ENCODE measurements at places on chromosomes 1 and 21.

DNA sequence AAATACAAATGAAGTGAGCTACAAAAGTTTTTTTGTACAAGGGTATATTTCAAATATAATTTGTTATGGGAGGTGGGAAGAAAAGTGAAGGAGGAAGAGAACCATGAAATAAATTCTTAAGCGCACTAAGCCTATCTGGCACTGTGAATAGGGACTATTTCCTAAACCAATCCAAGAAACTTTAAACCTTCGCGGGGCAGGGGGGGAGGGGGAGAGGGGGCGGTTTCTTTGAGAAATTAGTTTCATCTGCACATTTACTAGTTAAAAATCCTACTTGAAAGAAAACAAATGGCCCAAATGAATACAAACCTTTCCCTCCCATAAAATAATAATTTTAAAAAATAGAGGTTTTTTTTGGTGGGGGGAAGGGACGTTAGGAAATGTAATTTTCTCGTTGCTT is 364 bp downstream of the GOLPH3L start:
- H3K4me1 ChIP-seq: peaks cover 16% of the 10 kb centered on the region
- H3K27me3 ChIP-seq: no peaks in the 10 kb centered on the region
- H3K4me3 ChIP-seq: peak overlapping the region; percentile 90

- no peak for DNase-seq
- no peaks in the 10 kb centered on the region for H3K36me3 ChIP-seq
- no peak overlapping the region for H3K4me3 ChIP-seq
- no peaks in the 10 kb centered on the region for H3K27me3 ChIP-seq
- peaks cover 17% of the 10 kb centered on the region for H3K4me1 ChIP-seq
These were observed 12.0 kb downstream of the FHAD1 start for GRCh38 chr1:15258833-15259621.

GRCh38 chr1:59016390-59016789 is 232.5 kb upstream of the JUN start:
- H3K36me3 ChIP-seq: no peaks in the 10 kb centered on the region
- no peak for DNase-seq
- H3K27me3 ChIP-seq: no peaks in the 10 kb centered on the region

DNA sequence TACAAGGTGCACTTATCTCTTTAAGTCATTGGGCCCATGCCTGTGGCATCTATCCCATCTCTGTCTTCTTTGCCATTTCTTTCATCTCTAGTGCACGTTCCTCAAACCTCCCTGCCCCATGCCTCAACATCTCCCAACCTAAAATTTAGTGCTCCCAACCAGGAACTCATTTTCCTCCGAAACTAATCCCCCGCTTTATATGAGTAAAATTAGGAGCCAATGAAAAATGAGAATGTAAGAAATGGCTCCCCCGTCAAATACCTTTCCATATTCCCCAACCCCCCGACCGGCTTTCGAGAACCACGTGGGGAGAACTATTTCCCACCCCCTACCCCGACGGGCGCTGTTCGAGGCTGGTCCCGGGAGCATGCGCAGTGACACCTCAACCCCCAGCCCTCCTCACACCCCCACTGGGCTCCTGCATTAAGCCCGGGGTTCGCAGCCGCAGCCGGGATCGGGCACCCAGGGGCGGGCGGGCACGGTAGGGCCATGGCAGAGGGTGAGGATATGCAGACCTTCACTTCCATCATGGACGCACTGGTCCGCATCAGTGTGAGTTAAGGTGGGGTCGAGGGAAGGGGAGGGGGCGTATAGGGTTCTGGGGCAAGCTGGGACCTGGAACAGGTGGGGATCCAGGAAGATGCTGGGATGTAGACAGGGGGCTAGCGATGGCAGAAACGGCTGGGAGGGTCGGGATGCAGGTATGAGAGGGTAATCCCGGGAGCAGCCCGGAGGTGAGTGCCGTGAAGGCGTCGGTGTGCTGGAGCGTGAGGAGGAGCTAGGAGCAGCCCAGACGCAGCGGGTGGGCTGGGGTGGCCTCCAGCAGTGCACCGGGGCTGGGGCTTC is at the start of gene TRIM46:
TSS of gene TRIM46 (plus strand) at position 372 of the 846 bp plus-strand sequence. CDS start at position 490, 118 bp downstream.
- DNase-seq: peak; percentile 61
- H3K27me3 ChIP-seq: no peaks in the 10 kb centered on the region
- H3K27ac ChIP-seq: peak within 1 kb of the TSS; percentile 84
- peaks cover 10% of the 10 kb centered on the region for H3K36me3 ChIP-seq
- peaks cover 38% of the 10 kb centered on the region for H3K4me1 ChIP-seq

DNA sequence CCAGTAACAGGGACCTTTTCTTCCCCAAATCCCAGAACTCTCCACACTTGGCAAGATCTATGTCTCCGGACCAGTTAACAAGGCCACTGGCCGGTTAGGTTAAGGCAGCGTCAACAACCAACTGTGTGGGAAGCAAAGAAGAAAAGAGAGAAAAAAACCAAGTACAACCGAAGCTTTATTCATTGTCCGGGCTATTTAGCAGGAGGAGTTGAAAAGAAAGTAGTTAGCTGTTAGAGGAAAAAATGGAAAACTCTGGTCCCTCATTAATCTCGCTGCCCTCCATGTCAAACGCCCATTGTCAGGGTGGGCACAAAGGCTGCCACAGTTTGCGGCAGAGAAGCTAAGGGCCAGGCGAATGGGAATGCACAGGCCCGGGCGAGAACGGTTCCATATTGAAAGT is 49.3 kb upstream of the GRIK3 start:
- no peaks in the 10 kb centered on the region for H3K36me3 ChIP-seq
- no peak for DNase-seq
- no peak overlapping the region for H3K27ac ChIP-seq
- no peaks in the 10 kb centered on the region for H3K4me1 ChIP-seq

GRCh38 chr1:55378582-55378981 is 163.4 kb upstream of the USP24 start:
- no peaks in the 10 kb centered on the region for H3K36me3 ChIP-seq
- no peak overlapping the region for H3K27ac ChIP-seq
- no peak overlapping the region for H3K4me3 ChIP-seq
- peak; percentile 37 for DNase-seq
- H3K4me1 ChIP-seq: no peaks in the 10 kb centered on the region
- H3K27me3 ChIP-seq: no peaks in the 10 kb centered on the region

DNA sequence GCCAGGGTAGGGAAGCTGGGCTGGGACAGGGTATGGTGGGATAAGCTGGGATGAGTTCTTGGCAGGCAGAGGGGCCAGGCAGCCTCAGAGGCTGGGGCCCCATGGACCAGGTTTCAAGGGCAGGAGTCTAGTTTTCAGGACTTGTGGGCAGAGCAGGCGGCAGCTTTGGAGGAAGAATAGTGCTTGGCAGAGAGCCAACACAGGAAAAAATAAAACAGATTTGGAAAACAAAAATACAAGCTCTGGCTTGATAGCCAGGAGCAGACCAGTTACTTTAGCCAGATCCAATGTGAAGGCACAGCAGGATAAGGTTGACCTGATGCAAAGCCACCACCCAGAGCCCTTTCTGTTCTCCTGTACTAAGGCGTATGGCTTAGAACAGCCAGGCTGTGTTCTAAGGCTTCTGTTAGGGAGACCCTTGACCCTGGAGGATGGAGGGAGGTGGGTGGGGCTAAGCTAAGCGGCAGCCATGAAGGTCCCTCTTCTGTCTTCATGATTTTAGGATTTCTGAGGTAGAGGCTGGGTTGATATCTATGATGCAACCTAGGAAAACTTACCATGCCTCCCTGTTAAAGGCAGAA is 5.5 kb downstream of the TRAF5 start:
- no peak overlapping the region for H3K4me3 ChIP-seq
- peak overlapping the region; percentile 32 for H3K27ac ChIP-seq

DNA sequence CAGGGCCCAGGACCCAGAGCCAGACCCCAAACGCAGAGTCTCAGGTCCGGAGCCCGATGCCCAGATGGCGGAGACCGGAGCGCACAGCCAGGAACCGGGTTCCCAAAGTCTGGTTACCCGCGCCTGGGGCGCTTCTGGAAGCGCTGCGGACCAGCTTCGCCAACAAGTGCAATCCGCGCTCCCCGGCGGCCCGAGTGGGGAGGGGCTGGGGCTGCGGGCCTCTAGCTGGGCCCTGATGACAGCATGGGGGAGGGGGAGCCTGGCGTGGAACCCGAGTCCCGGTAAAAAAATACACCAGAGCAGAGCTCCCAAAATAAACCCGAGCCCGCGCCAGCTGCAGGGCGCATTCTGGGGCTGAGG is 494 bp downstream of the NT5C1A start:
- H3K27ac ChIP-seq: no peak overlapping the region
- DNase-seq: peak; percentile 23
- peaks cover 54% of the 10 kb centered on the region for H3K27me3 ChIP-seq
- no peaks in the 10 kb centered on the region for H3K36me3 ChIP-seq
- H3K4me3 ChIP-seq: peak overlapping the region; percentile 40

- H3K4me3 ChIP-seq: no peak overlapping the region
- H3K27me3 ChIP-seq: no peaks in the 10 kb centered on the region
- H3K36me3 ChIP-seq: peaks cover 27% of the 10 kb centered on the region
- H3K4me1 ChIP-seq: peaks cover 3% of the 10 kb centered on the region
- H3K27ac ChIP-seq: no peak overlapping the region
- DNase-seq: no peak
These were observed 56.8 kb downstream of the MTR start for GRCh38 chr1:236851871-236852270.

GRCh38 chr1:151553659-151554058 is 13.6 kb downstream of the TUFT1 start:
- no peak for DNase-seq
- H3K36me3 ChIP-seq: no peaks in the 10 kb centered on the region
- H3K27ac ChIP-seq: no peak overlapping the region
- no peaks in the 10 kb centered on the region for H3K27me3 ChIP-seq
- H3K4me1 ChIP-seq: no peaks in the 10 kb centered on the region
- H3K4me3 ChIP-seq: no peak overlapping the region

DNA sequence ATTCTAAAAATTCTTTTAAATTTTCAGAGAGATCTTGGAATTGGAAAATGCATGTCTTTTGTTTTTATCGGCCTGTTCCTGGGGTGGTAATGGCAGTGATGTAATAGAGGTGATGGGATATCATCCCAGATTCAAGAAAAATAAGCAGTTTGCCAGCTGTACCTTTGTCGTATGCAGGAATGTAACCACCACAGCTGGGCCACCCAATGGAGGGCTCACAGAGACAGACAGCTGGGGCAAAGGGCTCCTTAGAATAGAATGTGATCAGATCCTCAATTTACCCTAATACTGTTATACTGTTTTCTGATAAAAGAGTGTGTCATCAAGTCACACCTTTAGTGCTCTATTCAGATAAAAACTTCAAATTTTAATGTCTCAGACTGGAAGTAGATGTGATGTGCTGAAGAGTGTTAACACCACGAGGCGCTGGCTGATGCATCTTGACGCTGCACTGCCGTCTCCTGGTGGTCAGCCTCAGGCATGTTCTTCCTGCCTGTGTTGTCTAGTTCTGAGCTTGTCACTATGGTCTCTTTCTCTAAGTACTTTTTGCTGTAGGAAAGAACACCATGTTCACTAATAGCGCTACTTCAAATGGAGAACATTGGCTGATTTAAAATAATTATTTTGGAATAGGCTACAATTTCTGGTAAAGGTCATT is 78.8 kb downstream of the C1orf21 start:
- no peaks in the 10 kb centered on the region for H3K27me3 ChIP-seq
- H3K36me3 ChIP-seq: no peaks in the 10 kb centered on the region
- DNase-seq: no peak
- H3K4me3 ChIP-seq: no peak overlapping the region
- H3K27ac ChIP-seq: no peak overlapping the region
- H3K4me1 ChIP-seq: peaks cover 4% of the 10 kb centered on the region

DNA sequence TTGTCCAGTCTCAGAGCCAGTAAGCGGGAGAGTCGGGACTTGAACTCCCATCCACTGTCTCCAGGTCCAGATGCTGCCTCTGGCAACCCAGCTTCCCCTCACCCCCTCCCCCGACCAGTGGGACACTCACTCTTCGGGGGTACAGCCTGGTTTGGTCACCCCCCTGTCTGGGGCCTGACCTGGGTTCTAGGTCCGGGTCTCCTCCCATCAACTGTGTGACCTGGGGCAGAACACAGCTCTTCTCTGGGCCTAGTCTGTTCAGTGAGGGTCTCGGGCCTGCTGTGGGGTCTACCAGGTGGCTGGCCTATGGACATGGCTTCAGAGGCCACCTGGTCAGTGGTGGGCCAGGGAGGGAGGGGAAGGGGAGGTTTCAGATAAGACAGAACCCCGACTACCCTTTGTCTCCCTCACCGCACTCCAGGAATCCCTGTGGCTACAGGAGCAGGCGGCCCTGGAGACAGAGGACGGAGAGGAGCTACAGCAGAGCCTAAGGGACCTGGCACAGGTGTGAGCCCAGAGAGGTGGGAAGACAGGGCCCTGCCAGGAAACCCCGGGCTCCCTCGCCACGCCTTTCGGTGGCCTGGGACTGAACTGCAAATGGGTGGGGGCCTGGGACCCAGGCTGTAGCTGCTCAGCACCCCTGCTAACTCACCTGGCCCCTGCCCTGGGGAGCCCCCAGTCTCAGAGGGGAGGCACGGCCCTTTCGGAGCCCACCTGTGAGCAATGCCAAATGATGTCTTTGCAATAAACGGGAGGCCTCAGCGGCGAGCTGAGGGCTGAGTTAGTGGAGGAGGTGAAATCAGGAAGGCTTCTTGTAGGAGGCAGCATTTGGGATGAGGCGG is 4.1 kb upstream of the NBPF3 start:
- H3K36me3 ChIP-seq: no peaks in the 10 kb centered on the region
- no peak overlapping the region for H3K27ac ChIP-seq
- H3K4me3 ChIP-seq: no peak overlapping the region
- H3K4me1 ChIP-seq: no peaks in the 10 kb centered on the region
- peaks cover 30% of the 10 kb centered on the region for H3K27me3 ChIP-seq
- DNase-seq: no peak

GRCh38 chr1:7366955-7367665 is 404.0 kb upstream of the VAMP3 start:
- H3K4me1 ChIP-seq: no peaks in the 10 kb centered on the region
- no peak for DNase-seq
- no peak overlapping the region for H3K4me3 ChIP-seq
- H3K27ac ChIP-seq: no peak overlapping the region
- no peaks in the 10 kb centered on the region for H3K27me3 ChIP-seq

- H3K36me3 ChIP-seq: no peaks in the 10 kb centered on the region
- no peaks in the 10 kb centered on the region for H3K4me1 ChIP-seq
- DNase-seq: no peak
- H3K4me3 ChIP-seq: no peak overlapping the region
- no peak overlapping the region for H3K27ac ChIP-seq
- H3K27me3 ChIP-seq: peaks cover 2% of the 10 kb centered on the region
These were observed 177.7 kb upstream of the GORAB start for GRCh38 chr1:170354246-170354645.

DNA sequence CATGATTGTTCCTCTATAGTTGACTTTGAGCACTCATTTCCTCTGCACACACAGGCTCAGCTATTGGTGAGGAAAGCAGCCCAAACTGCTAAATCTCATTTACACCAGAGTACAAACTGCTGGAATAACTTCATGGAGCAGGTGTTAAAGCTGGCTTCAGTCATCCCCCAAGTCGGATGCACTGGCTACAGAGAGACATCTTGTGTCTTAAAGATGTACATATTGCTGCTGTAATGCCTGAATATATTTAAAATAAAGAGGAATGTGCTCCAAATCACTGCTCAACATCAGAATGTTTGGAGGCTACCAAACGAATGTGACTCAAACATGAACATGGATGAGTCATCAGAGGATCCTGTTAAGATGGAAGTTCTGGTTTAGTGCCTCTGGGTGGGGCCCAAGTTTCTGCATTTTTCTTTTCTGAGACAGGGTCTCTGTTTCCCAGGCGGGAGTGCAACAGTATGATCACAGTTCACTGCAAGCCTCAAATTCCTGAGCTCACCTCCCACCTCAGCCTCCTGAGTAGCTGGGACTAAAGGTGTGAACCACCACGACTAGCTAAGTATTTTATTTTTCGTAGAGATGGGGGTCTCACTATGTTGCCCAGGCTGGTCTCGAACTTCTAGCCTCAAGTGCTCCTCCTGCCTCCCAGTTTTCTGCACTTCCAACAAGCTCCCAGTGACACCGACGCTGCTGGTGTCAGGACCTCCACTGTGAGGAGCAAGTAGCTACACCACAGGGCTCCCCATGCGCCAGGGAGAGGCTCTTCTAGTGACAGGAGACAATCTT is 79.0 kb upstream of the KRTAP19-8 start:
- no peak overlapping the region for H3K27ac ChIP-seq
- no peaks in the 10 kb centered on the region for H3K36me3 ChIP-seq
- no peak overlapping the region for H3K4me3 ChIP-seq
- H3K4me1 ChIP-seq: no peaks in the 10 kb centered on the region
- peaks cover 3% of the 10 kb centered on the region for H3K27me3 ChIP-seq

Measured in common myeloid progenitor, CD34-positive (primary cell).